M059J (cell line): ENCODE measurements at places on chromosomes 1 and 21.

DNA sequence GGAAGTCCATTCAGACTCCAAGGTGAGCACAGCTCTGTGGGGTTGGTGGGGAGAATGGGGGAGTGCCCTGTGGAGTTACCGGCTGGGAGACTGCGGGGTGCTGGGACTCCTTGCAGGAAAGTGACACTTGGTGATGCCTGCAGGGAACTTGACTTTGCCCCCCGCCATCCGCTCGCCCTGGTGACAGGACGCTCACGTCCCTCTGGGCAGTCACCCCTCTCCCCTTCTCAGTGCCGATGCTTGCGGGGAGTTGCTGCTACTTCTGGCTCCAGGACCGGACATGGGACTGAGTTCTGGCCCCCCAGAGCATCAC is 209.5 kb upstream of the C1orf174 start:
- no peak for DNase-seq

GRCh38 chr1:237186675-237187074 is 144.7 kb downstream of the RYR2 start:
- DNase-seq = no peak

- no peak for DNase-seq
Observed at GRCh38 chr1:64875606-64876005, 90.7 kb downstream of the JAK1 start.

DNA sequence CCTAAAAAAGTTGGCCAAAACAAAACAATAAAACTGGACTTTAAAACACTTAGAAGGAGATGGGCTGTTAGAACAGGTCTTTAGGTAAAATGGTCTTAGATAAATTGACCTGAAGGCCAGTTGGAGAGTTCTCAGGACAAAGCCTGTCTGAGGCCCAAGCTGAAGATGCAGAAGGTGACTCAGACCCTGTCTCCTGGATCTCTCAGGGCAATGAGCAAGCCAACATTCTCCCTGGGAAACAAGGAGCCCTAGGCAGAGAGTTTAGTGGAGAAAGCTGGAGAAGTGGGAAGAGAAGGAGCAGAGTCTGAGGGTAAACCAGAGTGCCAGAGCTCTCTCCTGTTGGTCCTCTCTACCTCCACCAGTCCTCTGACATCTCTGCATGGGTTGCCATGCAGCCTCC is 70.1 kb downstream of the FCRL5 start:
- no peak for DNase-seq

- peak; percentile 21 for DNase-seq
Observed at GRCh38 chr1:236023926-236024565, 40.8 kb downstream of the NID1 start.

DNA sequence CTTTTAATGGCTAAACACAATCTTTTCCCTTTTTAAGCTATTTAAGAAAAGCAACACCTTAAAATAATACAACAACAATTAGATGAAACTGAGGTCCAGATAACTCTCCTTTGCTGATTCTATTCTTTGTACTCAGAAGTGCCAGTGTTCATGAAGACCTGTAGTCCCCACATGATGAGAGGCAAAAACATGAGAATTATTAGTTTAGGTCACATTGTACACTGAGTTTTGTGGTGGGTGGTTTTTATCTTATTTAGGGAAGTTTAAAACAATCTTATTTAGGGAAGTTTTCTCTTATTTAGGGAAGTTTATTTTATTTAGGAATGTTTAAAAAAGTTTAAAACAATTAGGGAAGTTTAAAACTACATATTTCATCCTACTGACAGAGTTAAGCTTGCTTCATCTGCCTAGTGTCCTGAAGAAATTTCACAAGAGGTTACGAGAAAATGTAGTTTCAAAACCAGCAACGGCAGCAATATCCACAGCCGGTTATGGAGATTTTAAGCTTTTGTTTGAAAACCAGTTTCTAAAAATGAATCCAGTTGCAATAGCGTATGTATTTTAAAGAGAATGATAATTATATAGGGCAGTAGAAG is 7.8 kb upstream of the OR14I1 start:
- DNase-seq = no peak

- no peak for DNase-seq
Observed at GRCh38 chr1:204349602-204350001, 10.1 kb downstream of the PLEKHA6 start.

DNA sequence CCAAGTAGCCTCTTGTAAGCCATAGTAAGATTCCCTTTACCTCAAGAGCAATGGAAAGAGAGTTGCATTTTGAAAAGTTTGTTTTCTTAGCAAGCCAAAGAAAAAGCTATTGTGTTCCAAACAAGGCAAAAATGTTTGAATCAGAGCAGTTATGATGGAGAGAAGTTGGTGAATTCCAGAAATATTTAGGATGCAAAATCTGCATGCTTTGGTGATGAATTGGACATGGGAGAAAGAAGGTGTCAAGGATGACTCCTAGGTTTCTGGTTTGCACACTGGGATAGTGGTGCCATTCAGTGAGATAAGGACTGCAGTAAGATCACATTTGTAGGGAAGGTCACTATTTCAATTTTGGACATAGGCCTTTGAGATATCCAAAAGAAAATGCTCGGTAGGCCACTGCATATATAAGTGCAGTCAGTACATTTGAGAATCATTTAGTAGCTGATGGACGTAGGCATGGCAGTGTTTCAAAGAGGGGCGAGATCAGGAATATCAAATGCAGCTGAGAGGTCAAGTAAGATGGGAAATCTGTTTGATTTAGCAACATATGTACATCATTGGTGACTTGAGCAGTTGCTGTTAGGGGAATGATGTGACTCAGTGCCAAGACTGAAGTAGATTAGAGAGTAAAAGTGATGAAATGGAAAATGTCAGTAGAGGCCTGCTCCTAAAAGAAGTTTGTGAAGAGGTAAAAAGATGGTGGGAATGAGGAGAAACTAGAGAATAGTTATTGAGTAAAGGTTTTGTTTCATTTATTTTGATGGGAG is 33.9 kb upstream of the GPR25 start:
- peak; percentile 42 for DNase-seq

DNA sequence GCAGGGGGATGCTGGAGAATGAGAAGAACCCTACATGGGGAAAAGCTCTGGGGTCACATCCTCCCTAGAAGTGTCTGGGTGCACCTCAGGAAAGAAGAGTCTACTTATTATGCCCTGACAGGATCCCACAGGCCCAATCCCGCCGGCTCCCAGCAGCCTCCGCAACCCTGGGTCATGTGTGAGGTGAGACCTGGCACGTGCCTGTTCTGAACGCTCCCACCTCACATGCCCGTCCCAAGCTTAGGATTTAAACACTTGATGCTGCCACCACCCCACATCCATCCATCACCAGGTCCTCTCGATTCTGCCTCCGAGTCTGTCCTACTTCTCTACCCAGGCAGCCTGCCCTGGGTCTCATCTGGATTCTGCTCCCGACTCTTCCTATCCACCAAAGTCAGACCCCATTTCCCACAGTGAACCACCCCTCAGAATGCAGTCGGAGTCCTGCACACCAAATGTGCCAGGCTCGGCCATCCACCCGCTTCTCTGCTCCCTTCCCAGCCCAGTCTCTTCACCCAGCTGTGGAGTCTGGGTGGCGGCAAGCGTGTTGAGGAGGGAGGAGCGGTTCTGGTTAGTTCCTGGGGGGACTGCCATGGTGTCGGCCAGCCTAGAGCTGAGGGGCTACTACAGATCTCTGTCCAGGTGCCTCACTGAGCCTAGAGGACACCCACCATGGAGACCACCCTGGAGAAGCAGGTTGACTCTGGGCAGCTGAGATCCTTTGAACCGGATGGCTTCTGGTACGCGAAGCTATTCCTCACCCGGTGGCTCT is 23.9 kb downstream of the SLC2A1 start:
- DNase-seq = no peak

DNA sequence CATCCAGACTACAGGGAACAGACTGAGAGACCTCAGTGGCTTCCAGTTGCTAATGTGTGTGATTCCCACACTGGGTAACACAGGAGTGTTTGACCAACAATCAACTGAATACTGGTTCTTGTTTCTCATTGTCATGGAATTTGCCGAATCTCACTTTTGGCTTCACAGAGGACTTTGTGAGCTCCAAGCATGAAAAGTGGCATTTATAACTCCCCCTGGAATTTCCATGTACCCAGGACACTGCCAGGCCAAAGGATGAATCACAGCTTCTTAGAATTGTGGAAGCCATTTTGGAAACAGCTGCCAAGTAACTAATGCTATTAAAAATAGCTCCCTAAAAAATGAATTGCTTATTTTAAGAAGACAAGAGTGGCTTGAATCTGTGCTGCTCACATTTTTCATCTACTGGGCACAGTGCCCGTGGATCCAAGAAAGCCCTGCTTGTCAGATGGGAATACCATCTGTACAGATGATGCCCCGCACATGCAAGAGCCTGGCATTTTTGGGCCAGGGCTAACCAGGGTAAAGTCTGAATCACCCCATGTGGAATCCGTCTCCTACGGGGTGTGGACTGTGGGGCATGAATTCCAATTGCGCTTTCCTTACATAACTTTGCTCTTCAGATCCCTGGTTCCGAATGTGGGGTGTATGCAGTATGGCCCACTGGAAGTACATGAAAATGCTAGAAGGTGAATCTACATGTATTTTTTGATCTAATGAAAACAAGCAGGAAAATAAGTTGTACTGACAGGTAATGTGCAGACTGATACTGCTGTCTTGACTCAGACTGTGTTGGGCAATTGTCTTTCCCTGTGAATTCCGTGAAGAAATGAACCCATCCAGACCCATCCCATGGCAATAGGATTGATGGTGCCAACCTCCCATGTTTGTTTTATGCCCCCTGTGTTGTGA is 487.3 kb downstream of the SIPA1L2 start:
- peak; percentile 99 for DNase-seq

DNA sequence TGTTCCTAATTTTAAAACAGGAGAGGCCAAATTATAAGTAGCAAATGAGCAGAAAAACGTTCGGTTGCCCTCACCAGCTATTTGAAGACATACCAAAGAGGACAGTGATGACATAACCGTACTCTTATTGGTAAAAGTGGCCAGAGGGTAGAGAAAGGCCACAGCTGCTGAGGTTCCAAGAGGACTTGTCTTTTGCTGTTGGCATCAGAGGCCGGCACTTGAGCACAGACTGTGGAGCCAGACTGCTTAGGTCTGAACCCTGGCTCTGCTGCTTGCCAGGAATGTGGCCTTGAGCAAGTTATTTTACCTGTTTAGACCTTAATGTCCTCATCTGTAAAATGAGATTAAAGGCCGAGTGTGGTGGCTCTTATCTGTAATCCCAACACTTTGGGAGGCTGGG is 14.9 kb downstream of the ETV3L start:
- DNase-seq = no peak

DNA sequence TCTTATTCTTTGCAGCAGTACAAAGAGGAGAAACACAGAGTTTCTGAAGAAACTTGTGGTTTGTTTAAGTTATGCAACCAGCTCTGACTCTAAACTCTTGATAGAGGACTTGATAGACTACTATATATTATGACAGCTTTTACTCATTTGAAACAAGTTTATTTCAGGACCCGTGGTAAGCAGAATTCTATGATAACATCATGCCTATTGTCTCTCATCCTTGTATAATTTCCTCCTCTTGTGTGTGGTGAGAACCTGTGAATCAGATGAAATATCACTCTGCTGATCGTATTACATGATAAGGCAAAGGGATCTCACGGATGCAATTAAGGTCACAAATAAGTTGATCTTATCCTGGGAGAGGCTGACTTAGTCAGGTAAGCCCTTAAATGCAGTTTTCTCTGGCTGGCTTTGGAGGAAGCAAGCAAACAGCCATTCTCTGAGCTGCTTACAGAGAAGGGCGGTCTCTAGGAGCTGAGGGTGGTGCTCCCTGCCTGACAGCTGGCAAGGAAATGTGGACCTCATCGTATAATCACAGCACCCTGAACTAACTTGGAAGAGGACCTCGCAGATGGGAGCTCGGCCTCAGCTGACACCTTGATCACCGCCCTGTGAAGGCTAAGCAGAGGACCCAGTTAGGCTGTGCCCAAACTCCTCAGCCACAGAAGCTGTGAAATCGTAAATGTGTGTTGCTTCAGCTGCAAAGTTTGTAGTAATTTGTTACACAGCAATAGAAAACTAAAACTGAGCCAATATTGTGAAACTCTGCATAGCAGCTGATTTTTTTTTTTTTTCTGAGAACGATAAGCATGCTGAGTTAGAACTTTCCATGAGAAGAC is 151.1 kb upstream of the DPT start:
- peak; percentile 44 for DNase-seq

GRCh38 chr1:98340511-98340910 is 321.0 kb upstream of the SNX7 start:
- DNase-seq = no peak

- no peak for DNase-seq
Observed at GRCh38 chr21:46171996-46172862, 12.0 kb downstream of the SPATC1L start.
